ENCODE measurements at places on chromosomes 13 and 19.

DNA sequence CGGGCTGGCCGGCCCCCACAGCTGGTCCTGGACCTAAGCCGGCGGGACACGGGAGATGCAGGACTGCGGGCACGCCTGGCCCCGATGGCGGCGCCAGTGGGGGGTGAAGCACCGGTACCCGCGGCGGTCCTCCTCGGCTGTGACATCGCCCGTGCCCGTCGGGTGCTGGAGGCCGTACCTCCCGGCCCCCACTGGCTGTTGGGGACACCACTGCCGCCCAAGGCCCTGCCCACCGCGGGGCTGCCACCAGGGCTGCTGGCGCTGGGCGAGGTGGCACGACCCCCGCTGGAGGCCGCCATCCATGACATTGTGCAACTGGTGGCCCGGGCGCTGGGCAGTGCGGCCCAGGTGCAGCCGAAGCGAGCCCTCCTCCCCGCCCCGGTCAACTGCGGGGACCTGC is 3.1 kb downstream of the GRIN3B start:
- no peak for DNase-seq

DNA sequence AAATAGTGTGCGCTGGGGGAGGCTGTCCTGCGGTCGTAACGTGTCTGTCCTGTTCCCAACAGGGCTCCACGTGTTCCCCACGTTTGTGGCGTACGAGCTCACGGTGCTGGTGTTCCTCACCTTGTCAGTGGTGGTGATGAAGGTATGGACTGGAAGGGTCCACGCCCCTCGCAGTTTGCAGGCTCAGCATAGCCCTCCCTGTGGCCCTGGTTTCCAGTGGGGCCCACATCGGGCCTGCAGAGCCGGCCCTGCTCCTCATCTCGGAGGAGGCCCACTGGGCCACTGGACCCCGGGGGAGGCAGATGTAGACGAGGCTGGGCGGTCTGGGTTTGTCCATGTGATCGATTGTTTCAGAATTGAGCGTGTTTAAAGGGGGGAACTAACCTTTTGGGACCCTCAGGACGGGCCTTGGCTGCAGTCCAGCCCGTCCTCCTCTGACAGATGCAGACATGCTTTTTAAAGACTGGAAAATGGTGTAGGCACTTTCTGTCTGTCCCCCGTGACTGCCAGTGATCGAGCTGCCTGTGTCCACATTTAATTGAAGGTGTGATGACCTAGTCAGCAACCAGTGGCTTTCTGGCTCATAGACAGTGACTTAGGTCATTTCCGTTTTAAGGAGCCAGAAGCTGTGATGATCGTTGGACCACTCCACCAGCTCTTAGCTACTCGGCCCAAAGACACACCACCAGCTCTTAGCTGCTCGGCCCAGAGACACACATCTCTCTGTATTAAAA is 37.1 kb upstream of the TFDP1 start:
- no peak for DNase-seq

GRCh38 chr13:95603887-95604555 is 40.5 kb downstream of the DZIP1 start:
- DNase-seq: no peak

DNA sequence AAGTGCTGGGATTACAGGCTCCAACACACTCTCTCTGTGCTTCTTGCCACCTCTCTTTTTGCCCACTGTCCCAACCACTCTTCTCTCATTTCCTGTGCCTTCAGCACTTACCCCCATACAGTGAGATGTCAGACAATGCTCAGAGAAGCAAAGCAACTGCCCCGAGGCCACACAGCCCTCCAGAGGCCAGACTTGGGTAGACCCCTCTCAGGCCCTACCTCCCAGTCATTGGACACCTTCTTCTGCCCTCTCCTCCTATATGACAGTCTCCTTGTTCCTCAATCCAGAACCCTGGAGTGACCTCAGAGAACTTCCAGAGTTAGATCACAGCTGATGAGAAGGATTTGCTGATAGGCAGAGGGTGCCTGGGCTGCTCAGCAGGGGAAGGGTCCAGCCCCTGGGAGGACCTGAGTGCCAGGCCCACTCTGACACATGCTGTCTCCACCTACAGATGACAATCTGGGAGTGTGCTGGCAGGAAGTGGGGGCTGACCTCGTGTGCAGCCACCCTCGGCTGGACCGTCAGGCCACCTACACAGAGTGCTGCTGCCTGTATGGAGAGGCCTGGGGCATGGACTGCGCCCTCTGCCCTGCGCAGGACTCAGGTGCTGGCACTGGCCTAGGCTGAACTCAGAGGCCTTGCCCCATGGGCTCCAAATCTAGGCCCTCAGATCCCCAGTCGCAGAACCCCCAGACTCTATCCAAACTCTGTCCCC is 24.4 kb downstream of the LTBP4 start:
- DNase-seq: no peak

DNA sequence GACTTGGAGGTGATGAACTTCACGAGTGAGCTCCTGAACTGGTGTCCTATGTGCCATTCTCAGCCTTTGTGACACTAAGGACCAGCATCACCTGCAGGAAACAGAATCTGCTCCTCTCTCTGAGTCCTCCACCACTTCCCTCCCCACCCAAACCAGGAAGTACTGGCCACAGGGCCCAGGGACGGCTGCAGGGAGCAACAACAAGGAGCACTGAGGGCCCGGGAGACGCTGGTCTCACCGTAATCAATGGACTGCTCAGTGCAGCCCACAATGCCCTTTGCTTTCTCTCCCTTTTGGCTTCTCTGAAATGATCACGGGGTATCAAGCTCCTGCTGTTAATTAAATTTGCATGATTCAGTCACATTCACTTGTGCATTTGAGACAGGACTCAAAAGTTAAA is 18.6 kb downstream of the PEPD start:
- DNase-seq: no peak

DNA sequence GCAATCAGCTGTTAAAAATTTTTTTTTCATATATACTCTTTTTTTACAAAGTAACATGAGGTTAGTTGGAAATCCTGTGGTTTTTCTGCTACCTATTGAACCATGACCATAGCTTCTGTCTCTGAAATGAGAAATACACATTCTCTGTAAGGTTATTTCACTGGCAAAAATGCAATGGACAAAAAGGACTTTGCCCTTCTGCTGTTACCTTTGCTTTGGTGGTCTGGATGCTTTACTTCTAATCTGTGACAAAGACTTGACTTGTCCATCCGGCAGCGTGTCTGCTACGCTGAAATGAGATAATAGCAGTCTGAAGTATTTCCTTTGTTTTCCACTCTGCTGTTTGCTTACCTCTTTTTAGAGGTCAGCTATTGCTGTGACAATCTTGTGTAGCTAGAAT is 412.8 kb downstream of the SLITRK6 start:
- no peak for DNase-seq

DNA sequence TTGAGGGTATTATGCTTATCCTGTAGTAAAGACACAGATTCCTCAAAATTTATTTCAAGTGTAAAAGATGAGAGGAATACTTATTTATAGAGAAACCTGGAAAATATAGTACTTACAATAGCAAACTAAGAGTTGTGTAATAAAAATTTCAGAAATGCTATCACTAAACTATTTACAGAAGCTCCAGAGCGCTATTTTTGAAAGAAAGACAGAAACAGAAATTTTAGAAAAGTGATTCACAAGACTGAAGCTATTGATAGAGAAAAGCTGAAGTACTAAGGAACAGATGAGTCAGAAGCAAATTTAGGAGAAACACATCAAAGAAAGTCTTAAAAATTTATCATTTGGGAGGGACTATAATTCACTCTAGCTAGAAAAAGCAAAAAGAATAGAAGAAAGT is 1174.2 kb downstream of the DIAPH3 start:
- no peak for DNase-seq

- DNase-seq: no peak
These were observed 663 bp upstream of the GGACT start for GRCh38 chr13:100589178-100589725.

GRCh38 chr13:113784645-113785024 is 25.6 kb downstream of the TMEM255B start:
- DNase-seq: no peak

DNA sequence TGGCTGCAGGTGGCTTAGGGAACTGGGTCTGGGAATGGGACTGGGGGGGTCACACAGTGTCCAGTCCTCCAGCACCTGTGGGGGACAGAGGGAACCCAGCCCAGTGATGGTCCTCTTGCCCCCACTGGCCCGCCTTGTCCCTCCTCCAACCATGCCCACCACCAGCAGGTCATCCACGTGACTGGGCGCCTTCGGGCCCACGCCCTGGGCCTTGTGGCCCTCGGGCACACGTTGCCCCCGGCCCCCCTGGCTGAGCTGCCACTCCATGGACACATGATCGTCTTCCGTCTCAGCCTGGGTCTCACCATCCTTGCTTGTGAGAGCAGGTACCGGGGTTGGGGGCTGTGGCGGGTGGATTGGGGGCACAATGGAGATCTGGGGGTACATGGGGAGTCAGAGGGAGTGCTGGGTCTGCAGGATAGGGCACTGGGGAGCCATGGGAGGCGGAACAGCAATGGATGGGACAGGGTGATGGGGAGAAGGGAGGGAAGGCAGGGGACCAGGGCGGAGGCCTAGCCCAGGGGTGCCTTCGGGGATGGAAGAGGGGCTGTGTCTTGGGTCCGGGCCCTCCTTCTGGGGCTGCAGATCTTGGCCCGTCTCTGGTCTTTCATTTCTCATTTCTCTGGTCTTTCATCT is 9.1 kb downstream of the TMEM160 start:
- DNase-seq: no peak

- DNase-seq: no peak
These were observed 180.5 kb downstream of the COL4A1 start for GRCh38 chr13:110126391-110126961.

- no peak for DNase-seq
These were observed 1.2 kb upstream of the GNG8 start for GRCh38 chr19:46637224-46637623.

DNA sequence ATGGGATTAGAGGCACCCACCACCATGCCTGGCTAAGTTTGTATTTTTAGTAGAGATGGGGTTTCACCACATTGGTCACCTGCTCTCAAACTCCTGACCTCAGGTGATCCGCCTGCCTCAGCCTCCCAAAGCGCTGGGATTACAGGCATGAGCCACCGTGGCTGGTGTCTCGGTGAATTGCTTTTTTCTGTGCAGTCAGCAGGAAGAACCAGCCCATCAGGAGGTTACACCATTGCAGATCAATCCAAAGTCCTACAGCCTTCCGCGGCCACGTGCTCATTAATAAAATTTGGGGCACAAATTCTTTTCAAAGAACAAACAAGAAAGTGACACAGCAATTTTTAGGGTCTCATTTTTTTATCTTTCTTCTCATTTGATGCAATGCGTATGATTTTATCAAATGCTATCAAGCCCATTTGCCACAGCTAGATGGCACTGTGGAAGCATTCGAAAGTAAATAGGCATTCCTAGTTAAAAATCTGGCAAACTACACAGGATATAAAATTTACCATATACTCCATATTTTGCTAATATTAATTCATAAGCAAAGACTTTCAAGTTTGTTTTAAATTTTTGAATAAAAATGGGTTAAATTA is 54.4 kb upstream of the ZNF835 start:
- DNase-seq: no peak

- no peak for DNase-seq
These were observed 654.2 kb downstream of the UQCRFS1 start for GRCh38 chr19:28558783-28559182.

- no peak for DNase-seq
These were observed 120.5 kb downstream of the KATNAL1 start for GRCh38 chr13:30186634-30187415.

GRCh38 chr19:53394522-53394973 is 401 bp upstream of the ZNF765 start:
- DNase-seq: no peak

- DNase-seq: no peak
These were observed 7.0 kb upstream of the MAMSTR start for GRCh38 chr19:48726556-48726955.

- no peak for DNase-seq
These were observed 123.6 kb downstream of the ZAR1L start for GRCh38 chr13:32191452-32191998.
